Stimulated activated effector memory CD8-positive, alpha-beta T cell treated with anti-CD3 and anti-CD28 coated beads, Interleukin-12 subunit alpha, Interleukin-12 subunit beta, amount 100 ng/mL, for 72 hours (primary cell): ENCODE measurements at places on chromosomes 5 and 9.

GRCh38 chr9:14530366-14530765 is 162.9 kb downstream of the ZDHHC21 start:
- no peak for DNase-seq

GRCh38 chr9:135490980-135491464 is 9.5 kb upstream of the MRPS2 start:
- no peak for DNase-seq

DNA sequence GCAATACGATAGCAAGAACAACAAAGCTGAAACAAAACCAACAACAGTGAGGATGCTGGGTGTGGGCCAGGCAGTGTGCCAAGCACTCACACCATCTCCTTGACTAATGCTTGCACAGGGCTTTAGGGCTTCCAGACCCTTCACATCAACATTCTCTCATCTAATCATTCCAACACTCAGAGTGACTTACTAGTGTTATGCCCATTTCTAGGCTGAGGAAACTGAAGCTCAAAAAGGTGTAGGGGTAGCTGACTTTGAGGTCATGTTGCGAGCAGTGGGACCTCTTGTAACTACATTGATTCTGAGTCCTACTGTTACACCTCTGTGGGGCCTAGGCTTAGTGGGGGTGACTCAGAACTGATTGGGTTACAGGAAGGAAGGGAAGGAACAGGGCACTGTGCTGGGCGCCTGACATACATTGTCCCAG is 9.7 kb downstream of the ANGPTL2 start:
- no peak for DNase-seq

DNA sequence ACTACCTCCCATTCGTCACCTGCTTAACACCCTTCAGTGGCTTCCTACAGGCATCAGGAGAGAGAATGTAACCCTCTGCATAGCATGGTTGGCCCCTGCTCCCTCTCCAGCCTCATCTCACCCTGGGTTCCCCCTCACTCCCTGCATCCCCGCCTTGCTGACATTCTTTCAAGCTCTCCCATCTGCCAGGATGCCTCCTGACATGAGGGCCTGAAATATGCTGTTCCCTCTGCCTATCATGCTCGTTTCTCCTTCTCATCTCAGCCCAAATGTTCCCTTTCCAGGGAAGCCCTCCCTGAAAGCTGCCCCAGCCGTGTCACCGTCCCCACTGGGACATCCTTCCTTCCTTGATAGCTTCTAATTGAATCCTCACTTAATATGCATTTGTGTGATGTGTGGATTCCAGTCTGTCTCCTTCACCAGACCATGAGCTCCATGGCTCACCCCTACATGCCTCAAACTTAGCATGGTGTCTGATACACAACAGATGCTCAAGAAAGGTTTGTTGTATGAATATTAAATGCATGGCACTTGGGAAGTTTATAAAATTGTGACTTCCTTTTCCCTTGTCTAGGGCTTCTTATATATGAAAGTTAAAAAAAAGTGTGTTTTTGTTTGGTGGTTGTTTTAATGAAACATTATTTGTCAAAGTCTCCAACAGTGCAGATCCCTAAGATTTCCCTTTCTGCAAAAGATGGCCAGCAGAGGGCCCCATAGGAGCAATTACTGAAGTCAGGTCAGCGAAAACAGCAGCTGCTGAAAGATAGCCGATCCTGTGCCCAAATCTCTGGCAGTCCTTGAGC is 7.3 kb upstream of the C5orf58 start:
- DNase-seq = peak; percentile 62

DNA sequence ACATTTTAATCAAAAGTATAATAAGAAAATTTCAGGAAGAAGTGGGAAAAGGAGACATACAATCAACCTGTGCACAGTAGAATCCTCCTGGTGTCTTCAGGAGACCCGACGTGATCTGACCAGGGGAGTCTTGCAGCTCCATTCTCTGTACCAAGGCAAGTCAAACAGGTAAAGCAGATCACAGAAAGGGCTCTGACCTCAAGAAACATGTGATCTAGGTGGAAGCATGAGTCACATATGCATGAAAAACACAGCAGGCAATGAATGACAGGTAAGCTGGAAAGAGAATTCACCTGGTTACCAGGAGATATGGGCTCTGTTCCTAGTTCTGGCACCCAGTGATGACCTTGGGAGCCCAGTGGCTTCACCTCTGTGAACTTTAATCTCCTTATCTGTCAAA is 19.4 kb upstream of the FABP6 start:
- DNase-seq = no peak

GRCh38 chr5:56155992-56156584 is 77.0 kb downstream of the ANKRD55 start:
- DNase-seq = no peak

- no peak for DNase-seq
These were observed 920.4 kb upstream of the DMAC1 start for GRCh38 chr9:8719833-8720486.

GRCh38 chr5:135239453-135240282 is 159.4 kb downstream of the MACROH2A1 start:
- no peak for DNase-seq

DNA sequence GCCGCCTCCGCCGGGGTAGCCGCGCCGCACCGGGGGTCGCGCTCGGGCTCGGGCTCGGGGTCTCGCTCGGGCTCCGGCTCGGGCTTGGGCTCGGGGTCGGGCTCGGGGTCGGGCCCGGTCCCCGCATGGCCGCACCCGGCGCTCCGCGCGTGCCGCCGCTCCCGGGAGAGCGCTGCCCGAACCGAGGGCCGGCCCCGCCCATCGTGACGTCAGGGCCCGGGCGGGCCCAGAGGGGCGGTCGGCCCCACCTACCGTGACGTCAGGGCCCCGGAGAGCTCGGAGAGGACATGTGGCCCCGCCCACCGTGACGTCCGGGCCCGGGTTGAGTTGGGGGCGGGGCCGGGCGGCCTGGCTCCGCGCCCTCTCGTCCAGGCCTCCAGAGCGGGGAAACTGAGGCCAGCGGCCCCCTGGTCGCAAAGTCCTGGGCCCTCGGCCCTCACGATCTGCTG is at the start of gene NSMF:
NSMF (minus strand) TSS at position 183 of the 449 bp plus-strand sequence. CDS start 232 bp downstream, outside the sequence.
- peak; percentile 97 for DNase-seq

GRCh38 chr5:103360475-103360874 is 101.9 kb downstream of the MACIR start:
- DNase-seq = no peak

DNA sequence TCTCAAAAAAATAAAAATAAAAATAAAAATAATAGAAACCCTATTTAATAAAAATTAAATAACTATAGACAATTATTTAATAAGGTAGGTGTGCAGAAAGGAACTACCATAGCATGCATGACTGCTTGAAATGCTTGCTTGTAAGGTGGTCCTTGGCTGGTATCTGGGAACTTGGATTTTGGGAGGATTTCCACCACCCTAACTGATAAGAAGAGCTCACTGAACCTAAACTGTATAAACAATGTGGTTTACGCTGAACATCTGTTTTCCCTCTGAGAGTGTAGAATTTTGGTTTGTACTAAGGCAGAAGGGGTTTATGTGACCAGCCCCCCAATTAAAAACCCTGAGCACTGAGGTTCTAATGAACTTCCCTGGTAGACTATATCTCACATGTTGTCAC is 31.2 kb downstream of the CPLANE1 start:
- DNase-seq = no peak
